ENCODE measurements at places on chromosomes 3 and 15.

- peak; percentile 22 for DNase-seq
Measured at GRCh38 chr15:58748040-58748851, 1.3 kb downstream of the ADAM10 start.

- DNase-seq, result peak; percentile 21
Measured at GRCh38 chr15:75229191-75230015, 27.7 kb downstream of the C15orf39 start.

GRCh38 chr3:12655701-12656100 is 8.2 kb downstream of the RAF1 start:
- DNase-seq, result no peak

DNA sequence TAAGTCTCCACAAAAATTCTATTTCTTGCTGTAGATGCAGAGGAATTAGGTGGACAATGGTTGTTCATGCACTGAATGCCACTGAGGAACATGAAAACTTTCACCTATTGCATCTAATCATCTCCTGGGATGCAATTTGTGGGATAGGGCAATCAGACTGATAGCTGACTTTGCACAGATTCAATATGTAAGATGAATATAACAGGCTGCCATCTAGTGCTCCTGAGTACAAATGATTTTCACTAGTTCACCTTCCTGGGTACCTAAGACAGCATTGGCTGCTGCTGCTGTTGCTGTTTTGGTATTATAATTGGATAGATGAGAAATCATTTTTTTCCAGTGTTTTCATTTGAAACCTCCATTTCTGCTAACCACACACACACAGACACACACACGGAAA is 19.7 kb downstream of the TIMMDC1 start:
- DNase-seq, result no peak

DNA sequence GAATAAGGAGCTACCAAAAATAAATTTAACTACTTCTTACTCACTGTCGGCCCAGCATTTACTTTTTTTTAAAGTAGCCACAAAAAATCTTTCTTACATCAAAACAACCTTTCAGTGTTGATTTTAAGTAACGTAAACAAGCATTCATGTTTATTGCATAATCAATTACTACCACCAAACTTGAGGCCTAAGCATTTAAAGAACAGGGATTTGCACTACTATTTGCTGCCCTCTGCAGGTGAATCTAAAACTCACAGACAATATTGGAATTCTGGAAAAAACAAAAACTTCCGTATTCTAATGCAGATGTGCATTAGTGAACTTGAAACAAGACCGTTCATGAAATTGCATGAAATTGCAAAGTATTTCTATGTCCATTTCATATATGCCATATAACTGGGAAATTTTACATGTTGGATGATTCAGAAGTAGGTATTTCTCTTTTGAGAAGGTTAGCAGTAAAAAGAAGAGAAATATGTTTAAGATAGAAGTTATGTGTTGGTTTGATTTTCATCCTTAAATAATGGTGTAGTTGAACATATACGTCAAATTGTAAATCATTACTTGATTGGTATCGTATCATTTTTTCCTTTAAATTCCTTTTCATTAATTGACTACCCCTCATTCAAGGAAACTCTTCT is 55.6 kb downstream of the CGGBP1 start:
- DNase-seq, result peak; percentile 81

- DNase-seq, result peak; percentile 37
Measured at GRCh38 chr15:72340366-72340765, 20.4 kb upstream of the CELF6 start.

DNA sequence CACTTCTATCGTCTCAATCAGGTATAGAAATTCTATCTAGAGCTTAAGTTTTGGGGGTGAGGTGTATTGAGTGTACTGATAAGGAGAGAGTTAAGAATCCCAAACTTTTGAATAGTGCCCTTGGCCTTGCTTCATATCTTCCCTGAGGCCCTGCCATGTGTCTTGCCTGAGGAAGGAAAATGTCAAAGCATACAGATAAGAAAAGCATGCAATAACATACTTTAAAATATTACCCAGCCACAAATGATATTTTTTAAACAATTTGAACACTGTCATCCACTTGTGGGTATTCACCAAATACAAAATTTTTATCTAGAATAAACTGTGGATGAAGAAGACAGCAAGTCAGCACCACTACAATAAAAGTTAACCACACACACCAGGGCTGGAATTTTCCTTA is 631.0 kb upstream of the ALCAM start:
- peak; percentile 61 for DNase-seq

Measured in fibroblast of the aortic adventitia (primary cell).